ENCODE measurements at places on chromosomes 5 and 9.

DNA sequence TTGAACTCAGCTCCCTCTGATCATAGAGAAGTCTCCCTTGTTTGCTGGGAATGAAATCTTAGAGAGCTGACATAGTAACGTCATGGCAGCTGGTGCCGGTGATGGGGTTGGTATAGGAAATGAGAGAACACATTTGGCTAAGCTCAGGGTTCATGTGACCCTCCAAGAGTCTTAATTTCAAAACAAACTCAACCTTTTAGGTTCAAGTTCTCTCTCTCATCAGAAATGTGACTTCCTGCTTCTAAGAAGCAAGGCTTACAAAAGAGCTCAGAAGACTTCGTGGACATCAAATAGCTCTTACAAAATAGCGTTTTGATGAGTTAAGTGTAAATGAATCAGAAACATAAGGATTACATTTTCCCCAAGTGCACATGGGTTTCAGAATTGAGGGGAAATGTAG is 97.3 kb downstream of the PAPPA start:
- DNase-seq: no peak

GRCh38 chr5:96601715-96602244 is 60.4 kb upstream of the CAST start:
- DNase-seq: peak; percentile 25

- DNase-seq: no peak
Measured at GRCh38 chr9:132129535-132129934, 32.3 kb upstream of the NTNG2 start.

GRCh38 chr5:20572614-20573013 is 584.6 kb upstream of the CDH18 start:
- DNase-seq: peak; percentile 29

DNA sequence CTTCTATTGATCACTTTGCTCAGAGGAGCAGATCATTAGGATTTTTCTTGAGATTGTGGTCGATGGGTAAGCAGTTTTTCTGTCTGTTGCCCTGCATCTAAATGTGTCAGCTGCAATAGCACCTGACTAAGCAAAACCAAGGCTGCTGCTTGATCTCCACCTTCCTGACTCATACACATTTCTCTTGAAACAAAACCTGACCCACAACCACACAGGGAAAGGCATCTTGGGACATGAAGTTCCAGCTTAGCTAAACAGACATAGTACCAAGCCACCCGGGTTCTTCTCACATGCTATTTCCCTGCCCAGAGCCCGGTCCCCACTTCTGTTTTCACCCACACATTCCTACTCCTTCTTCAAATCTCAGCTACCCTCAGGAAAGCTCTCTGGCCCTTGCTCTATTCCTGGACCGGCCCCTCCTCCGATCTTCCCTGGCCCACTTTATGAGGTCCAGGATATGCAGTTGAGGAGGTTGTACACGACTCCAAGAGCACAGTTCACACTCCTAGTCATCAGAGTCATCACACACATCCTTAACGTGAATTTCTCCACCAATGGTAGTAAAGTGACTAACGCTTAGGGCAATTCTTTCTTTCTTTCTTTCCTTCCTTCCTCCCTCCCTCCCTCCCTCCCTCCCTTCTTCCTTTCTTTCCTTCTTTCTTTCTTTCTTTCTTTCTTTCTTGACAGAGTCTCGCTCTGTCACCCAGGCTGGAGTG is 16.0 kb upstream of the ZBTB43 start:
- DNase-seq: no peak

GRCh38 chr5:155905364-155905763 is 421.6 kb upstream of the SGCD start:
- no peak for DNase-seq

- no peak for DNase-seq
Measured at GRCh38 chr5:85951707-85952210, 666.0 kb upstream of the COX7C start.

DNA sequence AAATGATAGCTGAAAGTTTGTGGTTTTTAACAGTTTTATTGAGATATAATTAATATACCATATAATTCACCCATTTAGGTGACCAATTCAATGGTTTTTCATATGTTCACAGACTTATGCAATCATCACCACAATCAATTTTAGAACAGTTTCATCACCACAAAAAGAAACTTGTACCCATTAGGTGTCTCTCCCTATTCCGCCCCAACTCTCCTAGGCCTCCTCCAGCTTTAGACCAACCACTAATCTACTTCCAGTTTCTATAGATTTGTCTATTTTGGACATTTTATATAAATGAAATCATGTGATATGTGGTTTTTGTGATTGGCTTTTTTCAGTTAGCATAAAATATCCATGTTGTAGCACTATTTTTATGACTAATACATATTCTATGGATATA is 38.6 kb downstream of the YTHDC2 start:
- no peak for DNase-seq

DNA sequence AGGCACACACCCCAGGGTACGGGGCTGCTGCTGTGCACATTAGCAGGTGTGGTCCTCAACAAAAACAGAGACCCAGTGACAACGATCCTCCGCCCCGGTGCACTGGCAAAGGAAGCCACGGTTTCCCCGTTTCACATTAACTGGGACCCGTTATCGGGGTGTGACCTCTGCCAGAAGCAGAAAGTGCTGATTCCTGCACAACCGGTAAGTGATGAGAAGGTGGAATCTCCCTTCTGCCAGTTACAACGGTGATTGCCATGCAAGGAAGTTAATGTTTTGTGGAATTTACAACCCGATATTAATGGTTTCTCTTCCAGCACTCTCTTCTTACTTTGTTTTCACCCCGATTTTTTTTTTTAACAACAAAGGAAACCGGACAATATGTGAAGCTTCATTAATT is 294.9 kb upstream of the IRX1 start:
- no peak for DNase-seq

DNA sequence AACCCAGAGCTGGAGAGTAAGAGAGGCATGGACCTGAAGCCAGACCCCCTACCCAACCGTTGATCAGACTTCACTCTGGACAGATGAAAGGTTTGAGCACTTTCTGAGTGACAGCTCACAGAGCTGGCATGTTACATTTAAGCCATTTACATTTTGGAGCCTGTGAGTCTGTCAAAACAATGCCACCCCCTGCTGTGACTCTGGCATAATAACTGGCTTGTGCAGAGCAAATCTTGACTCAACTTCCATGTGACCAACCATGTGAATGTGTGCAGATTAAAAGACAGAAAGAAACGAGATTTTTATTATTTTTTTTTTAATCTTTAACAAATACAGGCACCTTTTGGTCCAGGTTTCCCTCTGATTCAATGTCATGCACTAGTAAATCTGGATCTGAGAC is 48.5 kb downstream of the MFAP3 start:
- DNase-seq: peak; percentile 52

GRCh38 chr5:180100621-180101450 is 29.3 kb upstream of the RNF130 start:
- DNase-seq: no peak

- no peak for DNase-seq
Measured at GRCh38 chr5:170135796-170136490, 30.2 kb downstream of the FOXI1 start.

GRCh38 chr9:37974506-37975173 is 70.7 kb upstream of the SLC25A51 start:
- DNase-seq: no peak

DNA sequence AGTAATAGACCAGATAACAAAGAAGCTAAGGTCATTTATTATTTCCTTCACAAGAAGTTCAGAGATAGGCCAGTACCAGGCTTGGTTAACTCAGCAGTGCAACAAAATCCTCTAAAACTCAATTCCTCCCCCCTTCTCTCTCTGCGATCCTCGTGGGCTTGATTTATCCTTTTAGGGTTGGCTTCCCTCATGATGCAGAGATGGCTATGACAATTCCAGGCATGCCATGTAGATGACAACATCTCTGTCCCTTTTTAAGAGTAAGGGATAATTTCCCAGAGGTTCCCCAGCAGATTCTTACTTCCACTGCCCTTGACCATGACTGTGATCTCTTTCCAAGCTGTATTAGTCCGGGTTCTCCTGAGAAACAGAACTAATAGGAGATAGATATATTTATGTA is 28.7 kb upstream of the DAP start:
- no peak for DNase-seq

DNA sequence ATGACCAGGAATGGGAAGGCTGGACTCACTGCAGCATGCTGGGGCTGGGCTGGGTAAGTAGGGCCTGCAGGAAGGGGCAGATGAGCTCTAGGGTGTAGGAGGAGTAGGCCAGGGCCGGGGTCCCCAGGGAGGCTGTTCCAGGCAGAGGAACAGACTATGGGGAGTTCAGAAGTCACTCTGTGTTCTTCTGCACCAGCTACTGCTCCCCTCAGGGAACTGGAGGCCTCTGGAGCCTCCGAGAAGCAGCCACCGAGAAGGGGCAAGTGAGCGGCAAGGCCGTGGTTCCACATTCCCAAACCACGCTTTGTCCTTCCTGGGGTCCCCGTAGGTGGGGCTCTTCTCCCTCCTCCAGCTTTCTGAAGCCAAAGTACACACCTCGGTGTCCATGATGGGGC is 8.4 kb upstream of the SLC2A6 start:
- no peak for DNase-seq

DNA sequence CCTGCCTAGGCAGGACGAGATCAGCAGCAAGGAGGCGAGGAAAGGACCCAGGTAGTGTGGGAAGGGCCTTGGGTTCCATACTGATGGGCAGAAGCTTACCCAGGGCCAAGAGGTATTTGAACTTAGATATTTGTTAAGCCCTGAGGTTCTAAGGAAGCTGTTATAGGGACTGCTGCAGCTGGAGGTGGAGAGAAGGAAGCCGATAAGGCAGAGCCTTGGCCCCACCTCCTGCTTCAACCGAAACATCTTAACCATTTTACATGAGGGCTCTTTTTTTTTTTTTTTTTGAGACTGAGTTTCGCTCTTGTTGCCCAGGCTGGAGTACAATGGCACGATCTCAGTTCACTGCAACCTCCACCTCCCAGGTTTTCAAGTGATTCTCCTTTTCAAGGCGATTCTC is 8.6 kb upstream of the AQP3 start:
- DNase-seq: no peak

- no peak for DNase-seq
Measured at GRCh38 chr5:179607160-179607931, 16.1 kb downstream of the HNRNPH1 start.

DNA sequence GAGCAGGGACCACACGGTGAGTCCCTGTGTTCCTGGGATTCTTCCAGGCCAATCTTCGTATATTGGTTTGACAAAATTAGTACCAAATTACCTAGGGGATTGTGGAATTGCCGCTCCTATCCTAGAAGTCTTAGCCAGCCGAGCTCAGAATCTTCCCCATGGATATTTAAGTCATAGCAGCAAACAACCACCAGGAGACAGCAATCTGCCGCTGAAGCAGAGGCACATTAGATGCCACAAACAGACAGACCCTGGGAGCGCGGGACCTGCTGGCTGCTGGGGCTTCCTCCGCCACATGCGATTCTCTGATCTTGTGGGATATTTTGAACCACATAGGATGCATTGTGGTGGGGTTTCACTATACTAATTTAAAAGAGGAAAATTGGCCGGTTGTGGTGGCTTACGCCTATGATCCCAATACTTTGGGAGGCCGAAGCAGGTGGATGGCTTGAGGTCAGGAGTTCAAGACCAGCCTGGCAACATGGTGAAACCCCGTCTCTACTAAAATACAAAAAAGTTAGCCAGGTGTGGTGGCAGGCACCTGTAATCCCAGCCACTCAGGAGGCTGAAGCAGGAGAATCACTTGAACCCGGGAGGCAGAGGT is 31.7 kb upstream of the ZBTB43 start:
- DNase-seq: no peak

GRCh38 chr9:87959916-87960581 is 14.3 kb downstream of the CDK20 start:
- no peak for DNase-seq

GRCh38 chr5:55276771-55277170 is 30.7 kb downstream of the DHX29 start:
- peak; percentile 15 for DNase-seq

DNA sequence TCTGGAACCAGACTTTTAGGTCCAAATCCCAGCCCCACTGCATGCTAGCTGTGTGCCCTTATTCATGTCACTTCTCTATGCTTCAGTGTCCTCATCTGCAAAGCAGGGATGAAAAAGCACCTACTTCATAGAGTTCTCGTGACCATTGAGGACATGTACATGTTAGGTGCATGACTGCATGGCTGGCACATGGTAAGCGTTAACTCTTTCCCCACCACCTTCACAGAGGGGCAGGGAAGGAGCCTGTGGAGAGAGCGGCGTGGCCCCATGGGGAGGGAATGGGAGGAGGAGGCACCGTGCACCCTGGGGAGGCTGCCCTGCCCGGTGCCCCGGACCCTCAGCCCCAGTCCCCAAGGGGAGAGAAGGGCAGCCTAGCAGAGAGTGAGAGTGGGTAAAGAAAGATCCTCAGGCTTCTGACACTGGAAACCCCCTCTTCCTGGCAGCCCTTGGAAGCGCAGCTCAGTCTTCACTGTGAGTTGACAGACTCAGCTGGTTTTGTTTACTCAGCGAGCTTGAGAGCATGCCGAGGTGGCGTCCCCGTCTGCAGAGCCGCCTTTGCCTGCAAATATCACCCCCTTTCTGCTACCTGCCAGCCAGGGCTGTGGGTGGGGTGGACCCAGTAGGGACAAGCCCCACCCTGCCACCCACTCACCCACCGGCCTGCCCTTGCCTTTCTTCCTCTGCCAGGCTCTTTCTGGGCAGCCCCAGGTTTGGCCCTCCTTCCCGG is 10.6 kb upstream of the ANGPTL2 start:
- DNase-seq: no peak

- DNase-seq: no peak
Measured at GRCh38 chr5:113296676-113297075, 138.1 kb downstream of the TSSK1B start.

DNA sequence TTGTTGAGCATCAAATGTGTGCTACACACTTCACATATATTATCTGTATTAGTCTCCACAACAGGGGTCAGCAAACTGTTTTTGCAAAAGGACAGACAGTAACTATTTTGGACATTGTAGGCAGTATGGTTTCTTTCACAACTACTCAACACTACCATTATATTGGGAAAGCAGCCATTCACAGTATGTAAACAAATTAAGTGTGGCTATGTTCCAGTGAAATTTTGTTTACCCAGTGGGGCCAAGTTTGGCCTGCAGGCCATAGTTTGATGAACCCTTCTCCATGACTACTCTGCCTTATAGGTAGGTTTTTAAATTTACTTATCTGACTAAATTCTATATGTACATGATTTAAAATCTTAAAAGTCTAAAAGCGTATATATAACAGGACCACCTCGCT is 13.0 kb upstream of the FAM151B start:
- no peak for DNase-seq
